ENCODE measurements at places on chromosomes 1 and 21. TPM values are rescaled to one million over a fixed set of nuclear protein-coding genes. Genes with fewer than 3 reads are reported as not detected.

HCRTR1 gene
- not detected for total RNA-seq

DNA sequence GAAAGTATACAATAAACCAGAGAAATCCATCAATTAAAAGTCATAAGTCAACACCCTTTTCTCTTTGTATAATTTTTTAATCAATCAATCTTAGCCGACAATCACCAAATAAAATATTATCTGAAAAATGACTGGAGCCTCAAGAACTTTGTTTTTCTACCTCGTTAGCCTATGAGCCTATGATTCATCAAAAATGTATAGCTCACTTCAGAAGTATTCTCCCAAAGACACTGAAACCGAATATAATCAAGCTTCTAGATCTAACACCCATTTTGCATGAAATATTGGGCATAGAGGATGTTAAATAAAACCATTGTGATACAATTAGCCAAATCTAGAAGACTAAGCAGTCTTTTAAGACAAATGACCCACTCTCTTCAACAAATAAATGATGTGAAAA, 17.8 kb upstream of the RSBN1 start:
- no peak for DNase-seq

DNA sequence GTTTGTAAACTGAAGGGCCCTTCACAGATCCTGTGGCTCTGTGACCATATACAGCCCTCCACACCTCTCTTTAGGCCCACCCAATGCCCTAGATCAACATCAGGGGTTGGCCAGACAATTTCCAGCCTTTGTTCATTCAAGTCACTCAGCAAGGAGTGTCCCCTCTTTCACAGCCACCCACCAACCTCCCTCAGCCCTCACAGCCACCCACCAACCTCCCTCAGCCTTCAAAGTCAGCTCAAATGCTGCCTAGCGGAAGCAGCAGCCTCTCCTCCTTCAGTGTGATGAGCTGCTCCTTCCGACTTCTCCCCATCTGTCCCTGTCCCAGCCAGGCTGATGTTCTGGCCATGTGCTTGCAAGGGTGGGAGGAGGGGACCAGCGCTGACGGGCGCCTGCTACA, 71.4 kb downstream of the DMRTB1 start:
- no peak for DNase-seq

VCAM1 gene
- 7.6 TPM for total RNA-seq

- DNase-seq = no peak
Measured at GRCh38 chr1:53572065-53572814, 113.0 kb downstream of the DMRTB1 start.

ERO1B gene
- 8.0 TPM for total RNA-seq

CFHR5 gene
- not detected for total RNA-seq

DNA sequence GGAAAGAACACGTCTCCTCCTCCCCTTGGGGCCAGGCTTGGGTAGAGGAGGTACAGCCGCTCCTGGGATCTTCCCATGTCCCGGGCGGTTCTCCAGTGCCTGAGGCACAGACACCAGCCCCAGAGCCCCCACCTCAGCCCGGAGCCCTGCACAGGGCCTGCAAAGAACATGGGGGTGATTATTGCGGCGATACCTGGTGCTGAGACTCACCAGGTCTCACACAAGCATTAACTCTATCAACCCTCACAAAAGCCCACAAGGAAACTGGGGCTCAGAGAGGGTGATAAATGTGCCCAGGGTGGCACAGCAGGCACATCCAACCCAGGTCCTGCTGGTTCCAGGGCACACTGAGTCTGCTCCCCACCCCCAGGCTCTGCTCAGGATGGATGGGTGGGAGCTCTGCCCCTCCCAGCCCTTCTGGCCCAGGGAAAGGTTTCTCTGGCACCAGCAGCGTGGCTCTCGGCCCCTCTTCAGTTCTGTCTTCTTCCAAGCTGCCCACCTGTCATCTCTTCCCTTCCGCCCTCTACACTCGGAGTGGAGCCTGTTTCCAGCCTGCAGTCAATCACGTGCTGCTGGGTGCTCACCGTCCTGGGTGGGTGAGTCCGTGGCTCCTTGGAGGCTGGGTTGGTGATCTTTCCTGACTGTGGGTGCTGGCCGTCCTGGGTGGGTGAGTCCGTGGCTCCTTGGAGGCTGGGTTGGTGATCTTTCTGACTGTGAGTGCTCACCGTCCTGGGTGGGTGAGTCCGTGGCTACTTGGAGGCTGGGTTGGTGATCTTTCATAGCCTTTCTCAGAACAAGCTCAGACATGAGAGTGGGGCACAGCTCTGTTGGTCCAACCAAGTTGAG, 53.6 kb upstream of the AJAP1 start:
- no peak for DNase-seq

DNA sequence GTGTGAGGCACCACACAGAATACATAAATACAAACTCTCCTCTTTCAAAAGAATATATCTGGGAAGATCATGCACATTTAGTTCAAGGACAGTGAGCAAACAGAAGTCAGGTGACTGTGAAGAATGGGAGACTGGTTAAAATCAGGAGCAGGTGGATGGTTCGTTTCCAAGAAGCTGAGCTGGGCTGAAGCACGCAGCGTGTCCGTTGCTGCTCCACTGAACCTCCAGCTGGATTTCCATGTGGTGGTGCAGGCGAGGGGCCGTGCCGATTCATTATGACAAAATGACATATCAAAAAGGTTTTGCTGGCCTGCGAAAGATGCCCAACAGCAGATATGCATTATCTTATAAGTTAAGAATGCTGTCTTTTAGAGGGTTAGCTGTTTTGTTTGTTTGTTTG, 66.0 kb downstream of the OLIG1 start:
- DNase-seq = no peak

DNA sequence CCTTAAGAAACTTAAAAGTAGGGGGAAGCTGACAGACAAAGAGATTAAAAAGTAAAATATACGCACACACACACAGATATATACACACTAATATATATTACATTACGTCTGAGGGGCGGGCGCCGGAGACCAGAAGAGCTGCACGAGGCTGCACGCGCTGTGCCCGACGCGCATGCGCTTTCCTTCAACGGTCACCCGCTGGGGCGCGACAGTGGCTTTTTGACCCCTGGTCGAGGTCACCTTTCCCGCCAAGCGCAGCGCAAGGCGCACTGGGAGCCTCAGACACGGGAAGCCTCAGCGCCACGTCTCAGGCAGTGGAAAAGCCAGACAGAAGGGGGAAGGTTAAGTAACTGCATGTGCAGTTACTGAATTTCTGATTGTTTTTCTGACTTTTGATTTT, at the start of gene HORMAD1:
HORMAD1 (minus strand) TSS at position 193 of the 400 bp plus-strand sequence. CDS start 1,390 bp downstream, outside the sequence.
- peak; percentile 70 for DNase-seq

GRCh38 chr1:244952940-244953339, 88.6 kb upstream of the HNRNPU start:
- no peak for DNase-seq

DNA sequence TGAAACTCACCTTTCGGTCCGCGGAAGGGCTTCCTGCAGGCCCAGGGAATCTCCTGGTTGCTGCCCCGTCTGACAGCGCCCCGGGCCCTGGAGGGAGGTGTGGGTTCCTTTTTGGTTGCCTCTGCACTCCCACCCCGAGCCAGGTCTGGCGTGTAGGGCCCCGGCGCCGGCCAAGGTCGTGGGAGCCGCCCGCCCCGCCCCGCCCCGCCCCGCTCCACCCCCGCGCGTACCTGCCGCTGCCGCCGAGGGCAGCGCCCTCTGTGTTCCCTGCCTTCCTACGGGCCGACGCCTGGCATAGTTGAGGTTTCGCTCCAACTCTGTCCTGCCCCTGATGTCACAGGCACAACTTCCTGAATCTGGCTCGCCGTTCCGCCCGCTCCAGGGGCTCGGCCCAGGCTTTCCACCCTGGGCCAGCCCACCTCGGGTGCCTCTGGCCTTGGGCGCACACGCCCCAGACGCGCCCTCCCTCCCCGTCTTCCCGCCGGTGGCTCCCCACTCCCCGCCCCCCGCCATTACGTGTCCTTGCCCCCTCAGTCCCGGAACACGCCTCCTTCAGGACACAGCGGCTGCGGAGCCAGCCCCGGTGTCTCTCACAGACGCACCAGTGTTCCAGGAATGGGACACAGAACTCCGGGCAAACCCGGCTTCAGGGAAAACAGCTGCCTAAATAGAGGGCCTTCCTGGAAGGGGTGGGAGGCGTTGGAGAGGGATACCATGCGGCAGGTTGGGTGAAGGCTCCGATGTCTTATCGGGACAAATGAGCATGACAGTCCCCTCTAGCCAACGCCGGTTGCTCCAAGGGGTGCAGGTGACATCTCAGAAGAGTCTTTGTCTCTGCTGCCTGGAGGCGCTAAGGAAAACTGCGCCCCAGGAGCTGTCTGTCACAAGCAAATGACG, at the start of gene KIAA0040:
KIAA0040 (minus strand) TSS at position 147 of the 897 bp plus-strand sequence. CDS start 31,763 bp downstream, outside the sequence.
- DNase-seq = peak; percentile 95

DNA sequence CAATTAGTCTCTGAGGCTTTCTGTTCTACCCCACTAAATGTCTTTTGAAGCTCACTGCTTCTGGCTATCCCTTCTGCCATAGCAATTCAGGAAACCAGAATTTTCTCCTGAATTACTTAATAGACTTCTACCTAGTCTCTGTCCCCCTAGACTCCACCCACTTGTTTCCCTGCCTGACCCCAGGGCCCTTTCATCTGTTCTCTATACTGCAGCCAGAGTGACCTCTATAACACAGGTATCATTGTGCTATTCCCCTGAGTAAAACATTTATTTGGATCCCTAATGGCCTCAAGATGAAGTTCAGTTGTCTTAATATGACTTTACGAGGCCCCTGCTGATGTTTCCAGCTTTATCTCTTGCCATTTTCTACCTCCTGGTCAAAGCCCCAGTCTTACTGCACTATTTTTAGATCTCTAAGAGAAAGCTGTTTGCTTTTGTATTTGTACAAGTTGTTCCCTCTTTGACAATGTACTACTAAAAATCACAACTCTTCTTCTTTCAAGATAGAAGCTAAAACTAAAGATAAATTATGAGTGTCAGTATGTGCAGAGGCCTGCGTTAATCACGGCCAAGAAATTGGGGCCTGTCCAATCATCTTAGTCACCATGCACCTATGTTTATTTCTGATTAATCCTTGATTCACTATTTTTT, 54.5 kb downstream of the ATP1B1 start:
- DNase-seq = no peak

DNA sequence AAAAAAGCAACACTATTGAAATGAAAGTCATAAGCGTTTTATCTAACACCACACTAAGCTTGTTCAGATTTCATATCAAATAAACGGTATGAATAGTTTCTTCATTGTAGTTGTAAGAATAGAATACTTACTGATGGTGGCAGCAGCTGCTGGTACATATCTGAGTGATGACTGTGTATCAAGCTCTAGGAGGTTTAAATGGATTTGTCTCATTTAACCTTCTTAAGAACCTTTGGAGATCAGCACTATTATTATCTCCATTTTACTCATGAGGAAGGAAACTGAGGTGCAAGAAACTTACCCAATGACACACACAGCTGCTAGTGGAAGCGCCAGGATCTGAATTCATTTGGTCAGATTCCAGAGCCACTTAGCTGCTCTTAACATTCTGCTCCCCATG, 104.0 kb downstream of the EIF4G3 start:
- DNase-seq = no peak

TSSK3 gene
- not detected for total RNA-seq

DNA sequence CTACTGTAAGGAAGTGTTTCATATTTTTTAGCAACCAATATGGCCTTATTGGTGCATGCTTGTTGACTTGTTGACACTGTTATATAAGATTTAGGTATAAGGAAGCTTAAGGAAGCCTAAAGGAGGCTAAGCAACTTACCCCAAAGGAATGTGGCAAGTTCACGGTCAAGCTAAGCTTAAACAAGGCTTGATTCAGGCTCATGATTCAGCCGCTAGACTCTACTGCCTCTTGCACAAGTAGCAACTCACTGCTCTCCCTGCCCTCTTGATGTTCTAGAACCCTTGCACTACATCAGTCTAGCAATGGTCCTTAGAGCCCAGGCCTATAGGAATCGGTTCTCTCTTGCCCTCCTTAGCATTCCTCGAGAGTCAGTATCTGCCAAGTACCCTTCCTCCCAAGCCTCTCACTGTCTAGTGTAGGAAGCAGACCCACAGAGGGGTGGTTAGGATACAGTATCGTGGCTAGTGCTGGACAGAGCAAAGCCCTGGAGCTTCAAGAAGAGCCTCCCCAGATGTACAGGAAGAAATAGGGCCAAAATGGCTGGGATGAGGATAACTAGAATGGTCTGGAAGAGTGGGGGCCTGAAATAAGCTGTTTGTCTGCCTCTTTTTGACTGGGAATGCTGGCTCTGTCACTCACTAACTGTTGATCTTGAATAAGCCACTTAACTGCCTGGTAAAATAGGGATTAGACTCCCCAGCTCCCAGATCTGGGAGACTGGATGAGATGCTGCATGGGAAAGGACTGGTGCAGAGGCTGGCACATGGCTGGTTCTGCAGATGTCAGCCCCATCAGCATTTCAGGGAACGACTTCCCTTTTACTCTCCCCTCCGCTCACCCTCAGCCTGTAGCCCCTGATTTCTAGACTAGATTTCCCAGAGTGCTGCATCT, 122.2 kb downstream of the NAV1 start:
- no peak for DNase-seq

DNA sequence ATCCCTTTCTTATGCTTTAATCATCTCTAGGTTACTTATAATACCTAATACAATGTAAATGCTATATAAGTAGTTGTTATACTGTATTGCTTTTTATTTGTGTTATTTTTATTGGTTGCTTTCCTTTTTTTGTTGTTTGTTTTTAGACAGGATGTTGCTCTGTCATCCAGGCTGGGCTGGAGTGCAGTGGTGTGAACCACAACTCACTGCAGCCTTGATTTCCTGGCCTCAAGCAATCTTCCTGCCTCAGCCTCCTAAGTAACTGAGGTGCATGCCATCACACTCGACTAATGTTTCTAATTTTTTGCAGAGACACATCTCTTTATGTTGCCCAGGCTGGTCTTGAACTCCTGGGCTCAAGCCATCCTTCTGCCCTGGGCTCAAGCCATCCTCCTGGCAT, 26.9 kb downstream of the KRTAP19-8 start:
- no peak for DNase-seq

GRCh38 chr1:44757420-44757819, 17.8 kb downstream of the KIF2C start:
- DNase-seq = no peak

DNA sequence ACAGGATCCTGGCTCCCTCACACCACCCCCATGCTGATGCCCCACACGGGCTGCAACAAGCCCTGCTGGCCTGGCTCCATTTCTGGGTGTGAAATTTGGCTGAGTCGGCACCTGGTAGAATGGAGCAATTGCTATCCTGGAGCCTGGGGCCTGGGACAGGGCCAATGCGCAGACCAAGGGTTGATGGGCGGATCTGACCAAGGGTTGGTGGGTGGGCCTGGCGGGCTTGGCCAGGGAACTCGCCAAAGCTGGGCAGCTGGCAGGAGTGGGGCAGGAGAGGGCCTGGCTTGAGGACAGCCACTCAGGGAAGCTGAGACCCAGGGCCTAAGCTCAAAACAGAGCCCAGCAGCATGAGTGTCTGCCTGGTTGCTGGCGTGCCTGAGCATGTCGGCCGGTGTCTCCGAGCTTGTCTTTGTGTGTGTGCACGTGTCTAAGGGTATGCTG, 70.9 kb upstream of the POU3F1 start:
- DNase-seq = no peak

GRCh38 chr1:8218351-8219092, 99.4 kb upstream of the SLC45A1 start:
- DNase-seq = no peak

GRCh38 chr1:173330149-173330951, 123.2 kb upstream of the TNFSF4 start:
- peak; percentile 45 for DNase-seq

Data from esophagus muscularis mucosa (tissue), 4 donors.